ENCODE measurements at places on chromosomes 12 and 14.

DNA sequence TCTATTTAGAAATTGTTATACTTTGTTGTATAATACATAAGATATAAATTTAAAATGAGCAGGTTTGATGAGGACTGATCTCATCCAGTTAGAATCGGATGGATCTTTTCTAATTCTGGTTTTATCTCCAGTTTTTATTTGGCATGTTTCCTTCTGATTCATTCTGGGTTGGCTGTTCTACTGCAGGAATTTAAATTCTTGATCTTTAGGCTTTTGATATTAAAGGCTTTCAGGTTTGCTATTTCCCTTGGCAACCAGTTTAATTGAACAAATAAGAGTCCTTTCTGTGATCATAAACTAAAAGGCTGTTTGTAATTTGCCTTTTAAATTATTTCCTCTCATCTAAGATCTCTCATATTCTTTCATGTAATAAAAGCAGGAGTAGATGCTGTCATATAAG lies 83.4 kb downstream of the PDE6H start:
- DNase-seq, result no peak

- DNase-seq, result no peak
These were observed 44.7 kb downstream of the PALS1 start for GRCh38 chr14:67285876-67286452.

GRCh38 chr14:72666610-72667009 lies 227.3 kb downstream of the DPF3 start:
- DNase-seq, result no peak

GRCh38 chr12:82144505-82144904 lies 213.7 kb downstream of the CCDC59 start:
- DNase-seq, result no peak

DNA sequence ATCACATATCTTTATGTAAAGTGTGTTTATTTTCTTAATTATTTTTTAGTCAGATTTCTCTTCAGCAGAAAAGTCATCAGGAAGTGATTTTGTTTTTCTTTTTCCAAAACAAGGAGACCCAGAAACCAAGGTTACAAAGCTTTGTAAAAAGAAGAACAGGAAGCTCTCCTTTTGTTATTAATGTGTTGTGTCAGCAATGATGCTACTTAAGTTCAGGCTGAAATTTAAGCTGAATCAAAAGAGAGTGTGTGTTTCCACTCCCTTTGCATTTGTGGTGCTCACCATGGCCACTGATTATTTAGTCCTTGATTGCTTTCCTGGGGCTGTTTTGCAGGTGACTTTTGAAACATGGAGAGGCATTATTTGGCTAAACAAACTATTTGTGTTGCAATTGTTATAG lies 155.3 kb upstream of the ATP2B1 start:
- DNase-seq, result no peak

DNA sequence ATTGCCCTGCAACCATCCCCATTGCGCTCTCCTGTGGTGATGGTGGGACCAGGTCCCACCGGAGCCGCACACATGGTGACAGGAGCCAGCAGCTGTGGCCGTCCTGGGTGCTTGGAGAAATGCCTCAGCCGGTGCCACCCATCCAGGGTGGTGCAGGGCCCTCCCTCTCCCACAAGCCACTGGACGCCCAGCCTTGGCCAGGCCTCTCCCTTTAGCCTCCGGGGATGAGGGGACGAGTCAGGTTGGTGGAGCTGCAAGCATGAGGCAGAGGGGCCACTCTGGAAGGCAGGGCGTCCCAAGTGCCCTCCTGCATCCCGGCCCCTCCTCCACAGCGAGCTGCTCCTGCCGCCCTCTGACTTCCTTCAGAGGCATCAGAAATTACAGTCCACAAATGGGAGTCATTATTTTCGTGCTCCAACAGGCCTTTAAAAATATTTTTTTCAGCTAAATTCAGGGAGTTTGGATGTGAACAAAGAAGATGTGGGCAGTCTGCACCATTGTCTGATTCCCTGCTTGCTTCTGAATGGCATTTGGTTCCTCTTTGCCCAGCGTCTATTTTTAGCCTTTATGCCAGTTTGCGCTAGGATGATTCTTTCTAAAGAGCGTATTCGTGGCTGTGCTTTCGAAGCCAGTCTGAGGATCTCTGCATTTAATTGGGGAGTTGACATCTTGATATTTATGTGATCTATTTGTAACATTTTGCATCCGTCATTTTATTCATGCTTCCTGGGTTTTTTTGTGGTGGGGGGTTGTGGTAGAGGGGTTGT lies 189.4 kb downstream of the ADGRD1 start:
- no peak for DNase-seq
